GM23248 (cell line): ENCODE measurements at places on chromosomes 16 and 17. TPM values are rescaled to one million over a fixed set of nuclear protein-coding genes. Genes with fewer than 3 reads are reported as not detected.
A peak's percentile ranks its signal among the peaks of the same experiment; 100 is the strongest.

The PRCD gene
- total RNA-seq, result 1.5 and 3.4 TPM in 2 replicates

The ACSM5 gene
- total RNA-seq, result not detected in 2 replicates

The GAS2L2 gene
- total RNA-seq, result not detected in 2 replicates

The CRHR1 gene
- total RNA-seq, result not detected in 2 replicates

DNA sequence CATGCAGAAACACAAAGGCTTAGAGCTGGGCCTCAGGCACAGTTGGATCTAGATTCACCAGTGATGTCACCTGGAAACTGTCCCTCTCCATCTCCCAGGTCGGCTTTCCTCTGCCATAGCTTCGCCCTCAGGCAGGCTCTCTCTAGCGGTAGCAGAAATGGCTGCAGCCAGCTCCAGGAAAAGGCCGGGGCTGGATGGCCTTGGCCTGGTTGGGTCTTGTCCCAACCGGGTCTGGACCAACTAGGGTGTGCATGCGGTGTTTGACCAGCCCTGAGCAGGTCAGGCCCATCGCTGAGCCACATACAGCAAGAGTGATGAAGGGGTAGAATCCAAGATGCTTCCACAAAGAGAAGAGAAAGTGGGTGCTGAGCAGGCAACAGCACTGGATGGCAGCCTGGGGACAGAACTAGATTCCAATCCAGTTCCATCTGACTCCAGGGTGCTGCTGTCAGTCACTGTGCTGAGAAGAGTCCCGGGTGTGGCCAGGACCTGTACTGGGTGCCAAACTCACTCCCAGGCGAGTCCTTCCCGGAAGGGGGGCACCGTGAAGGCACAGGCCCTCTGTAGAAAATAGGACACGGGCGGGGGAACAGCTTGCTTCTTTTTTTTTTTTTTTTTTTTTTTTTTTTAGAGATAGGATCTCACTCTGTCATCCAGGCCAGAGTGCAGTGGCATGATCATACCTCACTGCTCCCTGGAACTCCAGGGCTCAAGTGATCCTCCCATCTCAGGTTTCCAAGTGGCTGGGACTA is 51.8 kb downstream of the SOCS3 start:
- DNase-seq, result no peak

GRCh38 chr17:79498854-79499253 is 112.0 kb downstream of the RBFOX3 start:
- no peak for DNase-seq

DNA sequence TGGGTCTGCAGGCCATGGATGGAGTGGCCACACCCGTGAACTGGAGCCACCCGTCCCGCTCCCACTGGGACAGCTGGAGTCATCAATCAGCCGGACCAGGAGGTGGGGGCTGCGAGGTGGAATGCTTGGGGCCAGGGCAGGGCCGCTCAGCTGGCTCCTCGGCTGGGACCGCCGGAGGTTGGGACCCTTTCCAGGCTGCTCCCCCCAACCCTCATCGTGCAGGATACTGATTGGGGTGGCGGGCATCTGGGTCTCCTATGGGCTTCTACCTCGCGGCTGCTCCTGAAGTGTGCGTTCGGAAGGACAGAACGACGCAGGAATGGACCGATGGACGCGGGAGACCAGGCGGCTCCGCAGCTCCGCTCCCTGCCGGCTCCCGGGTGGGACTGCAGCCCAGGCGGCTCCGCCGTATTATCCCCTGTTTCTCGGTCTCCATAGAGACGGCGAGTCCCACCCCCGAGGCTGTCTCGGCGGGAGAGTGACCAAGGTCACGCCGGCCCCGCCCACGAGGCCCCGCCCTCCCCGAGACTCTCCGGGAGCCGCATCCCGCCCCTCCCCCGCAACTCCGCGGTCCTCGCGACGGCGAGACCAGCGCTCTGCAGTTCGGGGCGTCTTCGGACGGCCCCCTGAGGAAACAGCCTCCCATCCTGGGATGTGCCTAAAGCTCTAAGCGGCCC is at the start of gene TPPP3:
Gene TPPP3, minus strand, starts transcription at position 388 of the 677 bp plus-strand sequence. CDS start 2,387 bp downstream, outside the sequence.
- DNase-seq, result peak; percentile 91

DNA sequence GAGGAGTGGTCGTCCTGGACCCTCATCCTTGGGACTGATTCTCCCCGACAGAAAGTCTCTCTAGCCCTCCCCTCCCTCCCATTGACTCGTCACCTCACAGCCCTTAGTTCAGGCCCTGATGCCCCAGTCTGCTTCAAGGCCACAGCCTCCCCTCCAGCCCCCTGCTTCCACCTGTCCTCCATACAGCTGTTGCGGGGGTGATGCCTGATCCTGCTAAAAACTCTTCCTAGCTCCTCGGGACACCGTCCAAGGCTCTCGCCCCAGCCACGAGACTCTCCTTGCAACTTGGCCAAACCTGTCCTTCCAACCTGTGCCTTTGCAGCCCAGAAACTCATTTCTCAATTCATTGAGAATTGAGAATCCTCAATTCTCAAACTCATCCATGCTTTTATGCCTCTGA is 6.8 kb downstream of the STAC2 start:
- no peak for DNase-seq

GRCh38 chr16:11689031-11689840 is 21.0 kb downstream of the SNN start:
- no peak for DNase-seq

DNA sequence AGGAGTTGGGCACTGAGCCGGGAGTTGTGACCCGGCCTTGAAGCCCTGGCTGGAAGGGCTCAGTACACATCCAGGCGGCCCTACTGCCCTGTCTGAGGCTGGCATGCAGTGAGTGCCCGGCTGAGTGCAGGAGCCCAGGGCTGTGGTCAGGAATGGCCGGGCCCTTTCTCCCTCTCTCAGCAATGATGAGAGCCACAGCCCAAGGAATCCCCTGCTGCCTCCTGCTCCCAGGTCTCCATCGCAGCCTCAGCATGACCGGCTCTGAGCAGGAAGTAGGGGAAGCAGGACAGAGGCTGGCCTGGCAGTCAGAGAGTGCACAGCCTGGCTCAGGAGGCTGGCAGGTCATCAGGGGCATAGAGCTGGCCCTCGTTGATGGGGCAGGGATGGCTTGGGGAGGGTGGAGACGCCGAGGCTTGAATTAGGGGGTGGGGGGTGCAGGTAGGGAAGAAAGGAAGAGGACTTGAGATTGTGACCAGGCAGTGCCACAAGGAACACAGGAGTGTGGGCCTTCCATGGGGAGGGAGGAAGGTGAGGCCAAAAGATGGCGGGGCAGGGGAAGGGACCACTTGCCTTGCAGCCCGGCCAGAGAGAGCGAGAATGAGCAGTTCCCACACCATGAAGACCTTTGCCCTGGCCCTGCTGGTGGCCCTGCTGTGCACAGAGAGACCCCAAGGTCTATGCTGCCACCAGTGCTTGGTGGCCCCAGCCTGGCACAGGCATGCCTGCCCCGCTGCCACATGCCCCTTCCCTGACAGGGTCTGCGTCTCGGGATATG is 32.1 kb upstream of the KRT17 start:
- no peak for DNase-seq

DNA sequence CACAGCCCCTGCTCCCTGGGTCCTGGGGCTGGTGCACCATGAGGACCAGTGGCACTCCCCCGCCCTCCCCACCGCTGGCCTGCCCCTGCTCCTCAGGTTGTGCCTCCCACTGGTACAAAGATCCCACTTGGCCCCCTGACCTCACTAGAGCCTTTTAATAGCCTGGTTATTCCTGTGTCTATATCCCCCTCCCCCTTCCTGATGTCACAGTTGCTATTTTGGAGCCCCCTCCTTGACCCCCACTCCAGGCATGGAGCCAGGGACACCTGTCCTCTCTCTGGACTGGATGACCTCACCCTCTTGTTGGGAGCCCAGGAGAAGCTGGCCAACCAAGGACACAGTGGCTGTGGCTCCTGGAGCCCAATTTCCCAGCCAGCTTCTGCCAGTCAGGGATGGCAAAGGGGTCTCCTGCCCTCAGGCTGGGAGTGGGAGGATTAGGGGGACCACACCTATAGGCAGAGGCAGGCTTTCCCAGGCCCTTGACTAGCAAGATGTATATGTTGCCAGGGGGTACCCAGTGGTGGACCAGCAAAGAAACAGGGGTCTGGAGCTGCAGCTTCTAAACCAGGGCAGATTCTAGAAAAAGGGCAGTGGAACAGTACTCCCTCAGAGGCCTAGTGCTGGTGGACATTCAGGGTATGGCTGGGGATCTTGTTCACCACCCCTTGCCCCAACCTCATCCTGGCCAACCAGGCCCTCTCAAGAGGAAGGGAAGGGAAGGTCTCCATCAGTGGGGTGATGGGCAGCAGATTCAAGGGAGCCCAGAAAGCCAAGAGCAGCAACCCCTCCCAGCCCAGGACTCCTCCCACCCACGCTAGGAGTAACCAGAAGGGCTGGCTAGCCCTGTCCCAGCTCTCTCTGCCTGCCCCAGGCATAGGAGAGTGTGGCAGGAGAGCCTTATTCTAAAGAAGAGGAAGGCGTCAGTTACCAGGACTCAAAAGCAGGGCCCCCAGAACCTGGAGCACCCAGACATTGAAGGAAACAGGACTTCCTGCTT is 10.9 kb downstream of the HDAC5 start:
- no peak for DNase-seq
